NCI-H187 (cell line): ENCODE measurements at places on chromosomes 4 and X.

DNA sequence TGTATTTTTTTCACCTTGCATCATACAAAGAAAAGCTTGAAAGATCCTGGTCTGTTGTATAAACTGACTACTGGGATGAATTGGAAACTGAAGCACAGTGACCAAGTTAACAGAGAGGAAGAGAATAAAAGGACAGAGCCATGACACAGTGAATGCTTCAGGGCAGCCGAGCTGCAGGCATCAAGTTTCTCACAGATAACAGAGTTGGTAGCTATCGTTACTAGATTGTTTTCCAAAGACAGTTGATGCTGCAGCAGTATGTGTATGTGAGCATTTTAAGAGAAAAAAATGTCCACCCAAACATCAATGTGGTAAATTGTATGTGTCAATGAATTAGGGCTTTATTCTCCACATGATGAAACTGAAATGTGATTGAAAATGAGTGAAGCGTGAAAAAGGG, 1032.7 kb downstream of the ADGRL3 start:
- no peak for DNase-seq

- DNase-seq, result no peak
These were observed 5.0 kb downstream of the TDO2 start for GRCh38 chr4:155908187-155909139.

GRCh38 chr4:148415500-148415899, 26.7 kb downstream of the NR3C2 start:
- no peak for DNase-seq

GRCh38 chr4:170325599-170325998, 235.8 kb upstream of the AADAT start:
- DNase-seq, result no peak

GRCh38 chr4:56658528-56658927, 22.6 kb downstream of the HOPX start:
- no peak for DNase-seq

GRCh38 chr4:173074501-173074946, 94.1 kb upstream of the GALNT7 start:
- DNase-seq, result no peak

GRCh38 chrX:18698737-18699650, 8.5 kb upstream of the PPEF1 start:
- DNase-seq, result no peak

DNA sequence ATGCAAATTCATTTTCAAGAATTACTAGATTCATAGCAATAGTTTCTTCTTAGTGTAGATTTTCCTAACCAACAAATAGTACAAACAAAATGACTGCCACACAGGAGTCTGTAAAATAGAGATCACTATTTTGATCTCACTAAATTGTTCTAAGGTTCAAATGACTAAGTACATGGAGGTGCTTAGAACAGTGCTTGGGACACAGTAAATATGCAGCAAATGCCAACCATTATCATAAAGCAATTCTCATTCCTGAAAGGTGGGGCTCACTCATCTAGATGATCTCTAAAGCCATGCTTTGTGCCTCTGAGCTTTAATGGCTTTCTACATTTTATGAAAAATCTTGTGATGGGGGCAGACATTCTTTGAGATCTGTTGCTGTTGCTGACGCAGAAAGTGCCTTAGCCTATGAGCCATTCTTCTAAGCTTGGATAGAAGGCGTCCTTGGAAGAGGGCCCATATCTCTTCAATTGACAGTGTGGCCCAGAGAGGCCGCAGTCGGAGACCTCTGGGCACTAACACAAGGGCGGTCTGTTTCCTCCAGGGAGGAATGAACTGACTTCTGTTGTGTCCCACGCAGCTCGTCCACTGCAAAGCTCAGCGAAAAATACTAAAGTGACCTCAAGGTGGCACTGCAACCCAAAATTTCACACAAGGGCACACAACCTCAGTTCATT, 23.5 kb downstream of the TLR10 start:
- DNase-seq, result peak; percentile 3

- no peak for DNase-seq
These were observed 257.9 kb downstream of the PCDH18 start for GRCh38 chr4:137274404-137274803.

DNA sequence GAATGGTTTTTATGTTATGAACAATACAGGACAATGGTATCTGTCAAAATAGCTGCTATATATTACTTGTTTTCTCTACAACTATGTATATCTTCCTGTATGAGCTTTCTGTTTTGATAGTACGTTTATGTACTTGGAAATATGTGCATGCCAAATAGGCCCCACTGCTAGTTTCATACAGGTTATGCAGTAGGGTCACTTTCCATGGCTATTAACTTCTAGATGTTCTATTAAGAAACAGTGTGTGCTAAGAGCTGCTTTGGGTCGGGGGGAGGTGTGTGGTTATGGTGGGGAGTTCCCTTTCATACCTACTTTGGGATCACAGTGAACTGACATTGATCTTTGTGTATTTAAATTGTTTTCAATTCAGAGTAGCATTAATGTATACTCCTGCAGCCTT, 30.9 kb downstream of the RBPJ start:
- no peak for DNase-seq

DNA sequence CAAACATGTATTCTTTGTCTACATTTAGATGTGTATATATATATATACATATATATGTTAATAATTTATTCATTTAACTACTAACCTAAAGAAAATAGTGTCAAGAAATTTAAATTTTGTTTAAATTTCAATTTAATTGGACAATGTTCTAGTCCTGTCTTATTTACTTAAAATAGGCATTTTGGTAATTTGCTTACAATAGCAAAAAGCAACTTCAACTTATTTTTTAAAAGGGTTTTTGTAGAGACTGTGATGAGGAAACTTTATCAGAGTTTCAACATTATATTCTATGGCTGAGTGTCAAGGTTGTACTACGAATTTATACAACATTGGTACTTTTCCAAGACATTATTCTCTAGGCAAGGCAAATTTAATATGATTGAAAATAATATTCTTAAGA, 212.0 kb upstream of the ARSJ start:
- DNase-seq, result no peak

GRCh38 chrX:102712981-102713625, 855 bp downstream of the GPRASP2 start:
- DNase-seq, result peak; percentile 27

DNA sequence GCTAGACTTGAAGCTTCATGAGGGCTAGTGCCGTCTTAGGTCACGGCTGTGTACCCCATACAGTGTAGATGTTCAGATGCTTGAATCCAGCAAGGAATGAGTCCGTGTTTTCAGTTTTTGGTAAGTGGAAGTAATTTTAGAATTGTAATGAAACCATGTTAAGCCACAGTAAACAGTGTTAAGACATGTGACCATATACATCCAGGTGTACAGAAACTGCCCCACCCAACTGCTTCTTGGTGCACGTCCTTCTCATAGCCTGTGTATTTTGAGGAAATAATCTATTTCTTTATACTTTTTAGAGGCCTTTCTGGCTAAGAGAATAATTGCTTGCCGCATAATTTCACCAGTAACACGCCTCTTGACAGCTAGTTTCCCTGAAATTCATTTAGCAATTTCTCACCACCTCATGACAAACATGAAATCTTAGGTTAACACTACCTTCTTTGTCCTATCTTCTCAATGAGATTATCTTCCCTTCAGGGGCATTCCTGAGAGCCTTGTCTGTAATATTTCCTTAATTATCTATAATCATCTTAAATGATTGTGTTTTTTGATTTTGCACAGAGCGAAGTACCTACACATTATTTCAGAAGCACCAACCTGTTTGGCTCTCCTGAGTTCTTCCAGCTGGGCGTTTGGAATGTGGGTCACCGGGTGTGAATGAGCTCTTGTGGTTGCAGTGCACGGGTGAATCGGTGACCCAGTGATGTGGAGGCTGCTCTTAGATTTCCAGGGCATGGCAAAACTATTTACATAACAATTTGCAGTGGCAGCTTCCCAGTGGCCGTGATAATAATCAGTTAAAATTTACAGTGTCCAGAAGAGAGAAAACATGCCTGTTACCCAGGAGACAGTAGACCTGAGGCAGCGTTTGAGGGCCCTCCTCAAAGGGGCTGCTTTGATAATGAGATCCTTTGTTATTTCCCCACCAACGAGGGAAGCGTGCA, 50.2 kb upstream of the TADA2B start:
- DNase-seq, result peak; percentile 56

DNA sequence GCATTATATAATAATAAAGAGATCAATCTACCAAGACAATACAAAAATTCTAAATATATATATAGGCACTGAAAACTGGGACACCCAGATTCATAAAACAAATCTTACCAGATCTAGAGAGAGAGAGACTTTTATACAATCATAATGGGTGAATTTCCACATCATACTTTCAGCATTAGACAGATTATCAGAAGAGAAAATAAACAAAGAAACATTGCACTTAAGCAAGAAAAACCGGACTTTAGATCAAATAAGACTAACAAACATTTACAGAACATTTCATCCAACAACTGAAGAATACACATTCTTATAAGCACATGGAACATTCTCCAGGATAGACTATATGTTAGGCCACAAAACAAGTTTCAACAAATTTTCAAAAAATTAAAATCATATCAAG, 245.1 kb downstream of the INPP4B start:
- DNase-seq, result no peak

DNA sequence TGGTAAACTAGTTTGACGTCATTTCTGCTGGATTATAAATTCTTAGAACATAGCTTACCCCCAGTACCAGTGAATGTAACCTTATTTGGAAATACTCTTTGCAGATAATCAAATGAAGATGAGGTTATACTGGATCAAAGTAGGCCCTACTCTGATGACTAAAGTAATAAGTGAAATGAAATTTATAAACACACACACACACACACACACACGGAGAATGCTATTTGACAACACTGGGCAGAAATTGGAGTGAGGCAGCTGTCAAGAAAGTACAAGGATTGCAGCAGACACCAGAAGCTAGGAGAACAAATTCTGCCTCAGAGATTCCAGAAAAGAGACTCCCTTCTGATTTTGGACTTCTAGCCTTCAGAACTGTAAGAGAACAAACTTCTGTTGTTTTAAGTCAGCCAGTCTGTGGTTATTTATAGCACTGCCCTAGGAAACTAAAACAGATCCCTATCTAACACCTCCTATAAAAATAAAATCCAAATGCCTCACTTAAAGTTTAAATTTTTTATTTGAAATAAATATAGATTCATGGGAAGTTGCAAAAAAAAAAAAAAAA, 448.6 kb downstream of the PCDH18 start:
- no peak for DNase-seq

DNA sequence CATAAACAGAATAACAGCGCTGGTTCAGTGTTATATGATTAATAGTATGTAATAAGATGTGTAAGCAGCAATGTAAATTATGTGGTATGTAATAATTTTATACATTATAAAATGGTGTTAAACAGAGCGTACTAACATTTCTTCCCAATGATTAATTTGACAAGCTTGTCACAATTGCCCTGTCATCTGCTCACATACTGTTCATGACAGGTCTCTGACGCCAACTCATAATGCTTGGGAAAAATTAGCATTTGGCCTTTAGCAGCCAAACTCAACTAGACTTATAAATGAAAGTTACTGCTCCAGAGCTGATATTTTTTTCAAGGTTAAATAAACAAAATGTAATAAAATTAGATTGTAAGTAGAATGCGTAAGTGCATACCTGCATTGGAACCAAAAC, 246.8 kb downstream of the TRAM1L1 start:
- no peak for DNase-seq

DNA sequence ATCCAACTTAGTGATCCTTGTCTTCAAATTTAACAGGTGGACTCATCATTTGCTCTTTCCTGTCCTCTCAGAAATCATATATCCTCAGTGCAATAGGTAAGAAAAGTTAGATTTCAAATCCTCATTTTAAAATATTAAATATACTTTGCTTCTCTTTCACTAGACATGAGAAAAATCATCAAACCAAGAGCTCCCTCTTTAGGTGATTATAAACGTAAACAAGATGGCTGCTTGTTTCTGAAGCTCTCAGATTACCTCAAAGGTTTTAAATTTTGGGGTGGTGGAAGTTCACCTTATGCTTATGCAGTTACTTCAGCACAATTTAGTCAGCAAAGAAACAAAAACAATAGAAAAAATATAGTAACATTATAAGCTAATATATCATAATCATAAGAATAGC, 27.3 kb downstream of the CSN3 start:
- DNase-seq, result no peak

GRCh38 chr4:165319030-165319429, 8.4 kb upstream of the MSMO1 start:
- peak; percentile 15 for DNase-seq

DNA sequence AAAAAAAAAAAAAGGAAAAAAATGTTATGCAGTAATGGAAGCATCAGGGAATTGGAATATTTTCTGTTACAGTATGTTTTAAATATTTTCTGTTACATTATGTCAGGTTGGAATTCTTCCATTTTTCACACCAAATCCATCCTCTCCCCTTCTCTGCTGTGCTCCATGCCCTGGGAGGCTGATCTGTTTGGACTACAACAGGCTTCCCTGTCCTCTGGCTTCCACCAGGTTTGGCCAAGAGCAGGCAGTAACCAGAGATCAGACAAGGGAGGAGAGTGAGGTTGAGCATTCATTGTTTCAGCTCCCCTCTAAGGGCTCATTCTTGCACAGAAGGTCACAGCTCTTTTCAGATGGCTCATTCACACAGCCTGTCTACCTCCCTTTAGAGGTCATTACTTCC, 11.7 kb upstream of the TMEM184C start:
- no peak for DNase-seq

DNA sequence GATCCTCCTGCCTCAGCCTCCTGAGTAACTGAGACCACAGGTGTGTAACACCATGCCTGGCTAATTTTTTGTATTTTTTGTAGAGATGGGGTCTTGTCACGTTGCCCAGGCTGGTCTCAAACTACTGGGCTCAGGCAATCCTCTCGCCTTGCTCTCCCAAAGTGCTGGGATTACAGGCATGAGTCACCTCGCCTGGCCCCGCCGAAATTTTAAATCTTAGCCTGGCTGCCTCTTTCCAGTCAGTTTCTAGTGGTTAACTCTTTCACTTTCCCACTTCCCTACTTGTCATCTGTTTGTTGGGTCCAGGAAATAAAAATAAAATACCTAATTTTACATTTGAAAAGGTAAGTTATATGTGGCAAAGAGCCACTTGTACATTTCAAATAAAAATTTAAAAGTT, 62.4 kb downstream of the TMEM165 start:
- DNase-seq, result no peak

- DNase-seq, result no peak
These were observed 26.9 kb upstream of the PPP2R3B start for GRCh38 chrX:413322-414201.

DNA sequence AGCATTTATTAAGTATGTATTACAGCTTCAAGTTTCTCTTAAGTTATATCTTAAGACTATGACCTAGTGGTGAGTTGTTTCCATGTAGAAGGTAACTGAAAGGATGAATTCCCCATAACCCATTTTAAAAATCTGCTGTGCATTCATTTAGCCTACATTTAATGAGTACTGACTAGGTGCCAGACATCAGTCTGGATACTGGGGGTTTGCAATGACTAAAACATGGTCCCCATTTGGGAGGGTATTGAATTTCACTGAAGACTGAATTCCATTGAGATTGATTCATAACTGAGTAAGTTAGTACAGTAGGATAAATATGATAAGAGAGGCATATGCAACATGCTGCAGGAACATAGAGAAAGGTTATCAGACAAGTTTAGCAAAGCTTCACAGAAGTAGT, 241.5 kb downstream of the FRAS1 start:
- no peak for DNase-seq
